Activated effector memory CD4-positive, alpha-beta T cell treated with anti-CD3 and anti-CD28 coated beads, Interleukin-2, amount 50 U/mL, for 16 hours (primary cell): ENCODE measurements at places on chromosomes 2 and 18.
A peak's percentile ranks its signal among the peaks of the same experiment; 100 is the strongest.

GRCh38 chr2:117199511-117199910 lies 615.0 kb upstream of the DDX18 start:
- no peak for DNase-seq

- DNase-seq, result no peak
Observed at GRCh38 chr2:151361674-151362370, 4.4 kb downstream of the TNFAIP6 start.

GRCh38 chr2:215805493-215805892 lies 207.9 kb downstream of the MREG start:
- DNase-seq, result no peak

DNA sequence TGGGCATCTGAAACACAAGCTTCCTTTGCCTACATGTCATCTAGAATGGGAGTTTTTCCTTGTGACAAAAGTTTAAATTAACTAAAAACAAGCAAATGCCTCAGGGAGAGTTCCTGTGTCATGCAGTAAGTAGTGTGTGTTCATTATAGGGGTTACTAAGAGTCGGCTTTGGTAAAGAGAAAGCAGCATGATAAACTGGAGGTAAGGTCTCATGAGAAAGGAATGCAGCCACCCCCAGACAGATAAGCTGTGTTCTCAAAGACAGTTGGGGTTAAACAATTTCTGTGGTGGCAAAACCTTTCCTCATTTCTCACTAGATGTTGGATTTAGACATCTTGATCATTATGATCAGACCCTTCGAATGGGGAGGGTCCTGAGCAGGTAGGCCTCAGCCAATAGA lies 129.7 kb downstream of the MAP4K4 start:
- no peak for DNase-seq

DNA sequence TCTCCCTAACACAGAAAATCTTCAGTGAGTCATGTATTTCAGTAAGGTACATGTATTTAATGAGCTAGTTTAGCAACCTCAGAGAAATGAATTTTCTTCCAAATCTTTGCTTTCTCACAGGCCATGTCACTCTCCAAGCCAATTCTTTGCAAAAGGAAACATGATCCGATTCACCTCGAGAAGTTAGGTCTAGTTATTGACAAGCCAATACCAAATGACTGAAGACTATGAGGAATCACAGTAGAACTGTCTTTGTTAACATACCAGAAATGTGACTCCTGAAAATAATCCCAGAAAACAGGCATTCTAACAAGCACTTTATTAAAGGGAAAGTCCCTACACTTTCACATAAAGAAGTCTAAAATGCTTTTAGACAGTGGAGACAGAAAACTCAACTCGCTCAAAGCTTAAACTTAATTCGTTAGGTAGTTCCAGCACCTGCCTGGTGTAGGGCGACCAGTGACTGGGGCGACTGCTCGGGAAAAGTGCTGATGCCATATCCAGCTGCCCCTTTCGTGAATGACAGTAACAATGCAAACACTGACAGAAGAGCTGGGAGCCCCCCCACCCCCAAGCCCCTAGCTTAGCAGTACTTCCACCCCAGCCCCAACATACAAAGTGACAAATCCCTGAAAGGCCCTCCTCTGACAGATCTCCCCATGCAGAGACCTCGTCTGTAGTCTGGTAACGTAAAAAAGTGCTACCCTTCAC lies 1.8 kb downstream of the MEMO1 start:
- peak; percentile 70 for DNase-seq

DNA sequence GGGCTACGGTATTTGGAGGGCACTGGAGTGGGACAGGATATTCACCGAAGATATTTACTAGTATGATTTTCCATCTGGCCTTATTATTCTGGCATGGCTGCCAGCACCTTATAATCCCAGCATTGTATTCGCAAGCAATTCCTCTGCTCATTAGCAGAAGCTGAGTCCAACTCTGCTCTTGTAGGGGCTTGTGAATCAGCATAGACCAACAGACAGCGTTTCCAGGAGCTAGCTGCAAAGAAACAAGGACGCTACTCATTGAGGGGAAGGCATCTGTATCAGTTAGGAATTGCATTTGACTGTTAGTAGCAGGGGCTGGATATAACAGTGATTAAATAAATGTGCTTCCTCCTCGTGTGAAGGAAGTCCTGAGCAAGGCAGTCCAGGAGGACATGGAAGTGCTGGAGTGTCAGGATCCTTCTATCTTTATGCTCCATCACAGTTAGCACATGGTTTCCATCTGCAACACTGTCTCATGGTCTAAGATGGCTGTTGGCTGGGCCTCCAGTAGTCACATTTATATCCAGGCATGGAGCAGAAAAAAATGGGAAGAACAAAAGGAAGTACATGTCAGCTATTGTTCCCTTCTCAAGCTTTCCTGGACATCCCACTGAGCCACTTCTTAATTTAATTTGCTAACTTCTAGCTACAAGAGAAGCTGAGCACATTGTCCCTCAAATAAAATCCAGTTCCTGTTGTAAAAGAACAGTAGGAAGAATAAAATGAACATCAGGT lies 214.1 kb downstream of the C1D start:
- no peak for DNase-seq

DNA sequence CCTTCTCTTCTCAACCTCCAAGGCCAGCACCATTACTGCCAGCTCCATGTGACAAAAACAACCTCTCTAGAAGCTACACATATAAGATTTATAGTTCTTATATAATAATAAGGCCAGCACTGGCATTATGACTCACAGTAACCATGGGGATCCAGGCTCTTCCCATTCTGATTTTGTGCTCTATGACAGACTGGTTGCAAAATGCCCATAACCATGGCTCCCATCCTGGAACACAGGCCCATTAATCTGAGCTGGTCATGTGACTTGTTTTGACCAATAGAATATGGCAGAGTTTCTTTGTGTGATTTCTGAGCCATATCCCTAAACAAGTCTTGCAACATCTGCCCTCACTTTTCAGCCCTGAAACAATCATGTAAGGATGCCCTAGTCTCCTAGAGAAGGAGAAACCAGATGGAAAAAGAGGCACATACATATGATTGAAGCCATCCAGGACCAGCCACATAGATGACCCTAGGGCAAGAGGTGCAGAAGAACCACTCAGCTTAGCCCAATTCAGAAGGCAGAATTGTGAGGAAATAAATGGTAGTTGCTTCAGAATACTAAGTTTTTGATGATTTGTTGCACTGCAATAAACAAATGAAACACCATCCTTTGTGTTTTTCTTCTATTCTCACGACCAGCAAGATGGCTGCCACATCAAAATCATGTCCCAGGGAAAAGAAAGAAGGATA lies 173.9 kb downstream of the SUCLG1 start:
- no peak for DNase-seq

- DNase-seq, result no peak
Observed at GRCh38 chr18:59559528-59559927, 137.7 kb downstream of the CCBE1 start.
